ENCODE measurements at places on chromosomes 5 and 9. TPM values are rescaled to one million over a fixed set of nuclear protein-coding genes. Genes with fewer than 3 reads are reported as not detected.

The PLAC8L1 gene
- 0.59 TPM for total RNA-seq

The GDNF gene
- 1.2 TPM for total RNA-seq

The NUTM2F gene
- total RNA-seq: not detected

The SLC27A6 gene
- under 0.01 TPM for total RNA-seq

The FOXD1 gene
- 10.7 TPM for total RNA-seq

The SOHLH1 gene
- not detected for total RNA-seq

The ALDH1A1 gene
- 141 TPM for total RNA-seq

The SREK1IP1 gene
- total RNA-seq: 8.6 TPM

The ENTPD2 gene
- not detected for total RNA-seq

The PROB1 gene
- total RNA-seq: 0.59 TPM

The DBH gene
- not detected for total RNA-seq

The IRX1 gene
- total RNA-seq: not detected

The MTREX gene
- 123 TPM for total RNA-seq

The MCIDAS gene
- total RNA-seq: not detected

The KCNN2 gene
- total RNA-seq: 0.59 TPM

The MOCS2 gene
- 44.2 TPM for total RNA-seq

The PCDHGB3 gene
- total RNA-seq: 6.8 TPM

The ITK gene
- total RNA-seq: not detected

The HTR4 gene
- total RNA-seq: not detected

The RELL2 gene
- 3.9 TPM for total RNA-seq

The DEPDC1B gene
- 1.5 TPM for total RNA-seq

The STPG3 gene
- not detected for total RNA-seq

The BAAT gene
- 0.23 TPM for total RNA-seq

The KIF20A gene
- total RNA-seq: 3.9 TPM

The LRRC14B gene
- total RNA-seq: not detected

The WNT8A gene
- not detected for total RNA-seq

The RETREG1 gene
- total RNA-seq: 1.2 TPM

The PRRT1B gene
- total RNA-seq: not detected

The LCN15 gene
- not detected for total RNA-seq

The TOR1B gene
- total RNA-seq: 58.2 TPM

The PRR7 gene
- 6.2 TPM for total RNA-seq

The CAVIN4 gene
- 2.4 TPM for total RNA-seq

The PCDHGA10 gene
- 8.6 TPM for total RNA-seq

The CARD19 gene
- 67.8 TPM for total RNA-seq

The IDNK gene
- total RNA-seq: 1.7 TPM

The FRMD3 gene
- total RNA-seq: 0.32 TPM

The TRIM36 gene
- total RNA-seq: 1.4 TPM

The SLC44A1 gene
- total RNA-seq: 65.9 TPM

The CER1 gene
- total RNA-seq: not detected

The MORN5 gene
- total RNA-seq: not detected

The SGCD gene
- 12.7 TPM for total RNA-seq

The PCDHGB2 gene
- 2.4 TPM for total RNA-seq

The FAM53C gene
- total RNA-seq: 20.2 TPM

The ATP6V1G1 gene
- 123 TPM for total RNA-seq

Data from smooth muscle cell of the umbilical artery (primary cell).